ENCODE measurements at places on chromosomes 5 and 9.

DNA sequence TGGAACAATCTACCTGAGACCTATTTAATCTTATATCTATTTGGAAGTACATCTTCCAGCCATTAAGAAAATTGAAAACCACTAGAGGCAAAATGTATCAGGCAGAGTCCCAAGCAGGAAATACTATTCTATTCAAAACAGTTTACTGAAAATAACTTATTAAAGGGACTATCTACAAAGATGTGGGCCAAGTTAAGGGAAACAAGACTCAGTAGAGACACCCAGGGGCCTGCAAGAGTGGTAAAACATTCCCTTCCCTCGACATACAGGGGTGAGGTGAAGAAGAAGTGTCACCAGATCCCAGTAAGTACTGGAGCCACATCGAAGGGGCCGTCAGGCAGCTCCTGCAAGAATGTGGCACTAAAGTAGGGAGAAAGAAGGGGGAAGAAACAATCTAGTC lies 12.1 kb upstream of the NRG2 start:
- DNase-seq = no peak

DNA sequence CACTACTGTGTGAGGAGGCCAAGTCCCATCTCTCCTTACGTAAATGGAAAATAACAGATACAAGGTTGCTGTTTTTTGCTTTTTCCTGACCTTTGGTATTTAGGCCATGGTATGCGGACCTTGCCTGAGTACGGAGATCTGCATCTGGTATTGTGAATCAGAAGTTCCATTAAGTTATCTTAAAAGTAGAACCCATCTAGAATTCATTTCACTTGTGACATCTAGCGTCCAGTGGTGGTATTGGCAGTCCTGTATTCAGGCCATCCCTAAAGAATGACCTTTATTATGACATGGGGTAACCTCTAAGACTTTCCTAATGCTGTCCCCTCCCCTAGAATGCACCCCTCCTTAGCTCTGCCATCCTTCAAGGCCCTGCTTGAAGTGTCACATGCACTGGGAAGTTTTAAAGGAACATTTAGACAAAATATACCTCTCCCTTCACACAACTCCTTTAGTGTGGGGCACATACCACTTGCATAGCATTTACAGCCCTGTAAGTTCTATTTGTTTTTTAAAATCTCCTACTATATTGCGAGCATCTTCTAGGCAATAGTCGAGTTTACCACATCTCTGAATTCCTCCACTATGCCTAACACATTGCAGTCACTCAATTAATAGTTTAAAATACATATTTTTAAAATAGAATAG lies 1.9 kb upstream of the SPDL1 start:
- DNase-seq = peak; percentile 76

- DNase-seq = peak; percentile 80
Observed at GRCh38 chr9:127066851-127067136, 55.6 kb downstream of the ANGPTL2 start.

GRCh38 chr9:138038244-138038671 lies 160.7 kb downstream of the CACNA1B start:
- no peak for DNase-seq

- no peak for DNase-seq
Observed at GRCh38 chr9:35397216-35397698, 92.7 kb upstream of the RUSC2 start.

DNA sequence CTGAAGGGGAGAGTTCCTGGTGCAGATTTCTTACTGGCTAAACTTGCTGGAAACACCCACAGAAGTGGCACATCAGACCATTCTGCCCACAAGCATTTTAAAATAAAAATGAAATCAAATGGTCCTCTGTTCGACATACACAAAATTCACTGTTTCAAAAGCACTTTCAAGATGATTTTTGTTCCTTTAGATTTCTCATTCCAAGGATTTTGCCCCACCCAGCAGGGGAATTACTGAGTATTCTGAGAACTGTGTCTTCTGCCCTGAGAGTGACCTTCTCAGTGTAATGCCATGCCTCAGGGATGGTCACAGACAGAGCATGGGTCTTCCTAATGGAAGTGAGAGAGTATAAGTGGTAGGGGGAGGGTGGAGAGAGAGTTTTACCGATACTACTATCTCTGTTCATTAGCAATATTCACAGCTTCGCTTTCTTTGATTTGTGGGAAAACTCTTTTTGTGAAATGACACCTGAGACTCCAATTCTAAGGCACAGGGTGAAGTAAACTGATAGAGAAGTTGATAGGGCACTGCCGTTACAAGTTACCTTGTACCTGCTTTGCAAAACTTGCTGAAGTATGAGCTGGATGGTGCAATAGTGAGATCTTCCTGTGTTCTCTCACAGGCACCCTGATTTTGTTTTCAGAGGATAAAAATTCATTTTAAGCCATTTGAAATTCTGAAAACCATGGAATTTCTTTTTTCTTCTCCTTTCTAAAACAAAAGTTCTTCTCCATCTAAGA lies 95.8 kb upstream of the CD180 start:
- DNase-seq = no peak

DNA sequence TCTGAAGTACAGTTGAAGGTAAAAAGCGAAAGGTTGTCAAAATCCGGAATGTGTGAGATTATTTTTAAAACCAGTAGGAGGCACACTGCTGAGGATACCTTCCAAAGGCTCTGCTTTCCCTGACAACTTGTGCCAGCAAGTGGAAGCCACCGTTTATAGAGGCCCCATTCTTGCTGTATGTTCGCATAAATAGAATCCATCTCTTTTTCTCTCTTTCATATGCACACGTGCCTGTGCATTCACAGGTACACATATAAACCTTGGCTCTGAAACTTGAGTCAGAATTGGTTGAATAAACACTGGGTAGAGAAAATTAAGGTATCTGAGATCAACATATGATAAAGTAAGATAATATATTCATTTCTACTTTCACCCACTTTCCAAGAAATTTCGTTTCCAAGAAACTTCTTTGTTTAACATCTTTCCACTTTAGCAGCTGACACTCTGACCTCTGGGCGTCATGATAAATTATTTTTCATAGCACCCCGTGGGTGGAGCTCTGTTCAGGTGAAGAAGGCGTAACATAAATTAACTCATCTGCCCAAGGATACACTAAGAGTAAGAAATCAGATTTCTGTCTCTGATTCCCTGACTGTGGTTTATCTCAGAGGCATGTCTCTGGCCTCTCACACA lies 63.7 kb upstream of the RICTOR start:
- DNase-seq = peak; percentile 12

- no peak for DNase-seq
Observed at GRCh38 chr5:174852143-174852542, 127.8 kb downstream of the MSX2 start.

- DNase-seq = peak; percentile 88
Observed at GRCh38 chr9:36903541-36904435, 130.3 kb downstream of the PAX5 start.

DNA sequence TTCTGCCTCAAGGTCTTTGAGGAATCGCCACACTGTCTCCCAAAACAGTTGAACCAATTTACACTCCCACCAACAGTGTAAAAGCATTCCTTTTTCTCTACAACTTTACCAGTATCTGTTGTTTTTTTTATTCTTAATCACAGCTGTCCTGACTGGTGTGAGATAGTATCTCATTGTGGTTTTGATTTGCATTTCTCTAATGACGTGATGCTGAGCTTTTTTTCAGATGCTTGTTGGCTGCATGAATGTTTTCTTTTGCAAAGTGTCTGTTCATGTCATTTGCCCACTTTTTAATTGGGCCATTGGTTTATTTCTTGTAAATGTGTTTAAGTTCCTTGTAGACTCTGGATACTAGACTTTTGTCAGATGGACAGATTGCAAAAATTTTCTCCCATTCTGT lies 400.0 kb downstream of the DEPDC1B start:
- no peak for DNase-seq

- DNase-seq = peak; percentile 5
Observed at GRCh38 chr9:117414220-117414905, 494 bp downstream of the ASTN2 start.

DNA sequence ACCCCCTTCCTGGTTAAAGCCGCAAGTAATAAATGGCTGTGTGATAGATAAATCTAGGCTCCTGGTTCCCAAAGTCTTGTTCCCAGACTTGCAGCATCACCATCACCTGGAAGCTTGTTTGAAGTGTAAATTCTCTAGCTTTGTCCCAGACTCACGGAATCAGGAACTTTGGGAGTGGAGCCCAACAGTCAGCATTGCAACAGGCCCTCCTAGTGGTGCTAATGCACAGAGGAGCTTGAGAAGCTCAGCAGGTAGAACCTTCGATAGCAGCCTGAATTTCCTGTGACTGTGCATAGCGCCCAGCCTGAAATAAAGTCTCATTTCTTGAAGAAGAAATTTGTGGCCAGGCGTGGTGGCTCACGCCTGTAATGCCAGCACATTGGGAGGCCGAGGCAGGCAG lies 30.3 kb upstream of the MELK start:
- no peak for DNase-seq

- DNase-seq = peak; percentile 51
Observed at GRCh38 chr9:21294364-21294774, 10.7 kb downstream of the IFNA5 start.

GRCh38 chr5:76180814-76181805 lies 97.9 kb downstream of the SV2C start:
- DNase-seq = no peak

DNA sequence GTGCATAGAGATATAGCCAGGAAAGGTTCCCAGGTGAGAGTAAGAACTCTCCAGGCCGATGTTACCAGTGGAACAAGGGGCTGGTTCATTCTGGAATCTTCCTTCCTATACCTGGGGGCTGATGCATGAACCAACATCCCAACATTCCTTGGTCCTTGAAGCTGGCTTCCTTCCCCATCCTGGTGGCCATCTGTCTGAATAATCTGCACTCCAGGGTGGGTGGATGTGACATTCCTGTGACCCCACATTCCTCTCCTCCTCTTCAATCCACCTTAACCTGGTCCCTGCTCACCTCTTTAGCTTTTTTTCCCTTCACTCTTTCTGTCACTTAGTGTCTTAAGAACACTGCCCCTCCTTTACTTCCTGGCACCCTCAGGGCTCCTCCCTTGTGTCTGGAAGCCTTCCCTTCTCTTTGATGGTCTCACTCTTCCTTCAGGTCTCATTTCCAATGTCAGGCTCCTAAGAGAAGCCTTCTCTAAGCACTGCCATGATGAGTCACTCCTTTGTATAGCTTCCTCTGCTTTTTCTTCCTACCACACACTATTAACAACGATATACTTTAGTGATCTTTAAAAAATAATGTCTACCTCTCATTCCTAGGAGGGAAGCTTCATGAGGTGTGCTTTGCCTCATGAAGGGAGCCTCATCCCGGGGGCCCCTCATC lies 80.3 kb downstream of the BOD1 start:
- DNase-seq = peak; percentile 23

GRCh38 chr9:122070728-122071515 lies 22.2 kb downstream of the TTLL11 start:
- no peak for DNase-seq

DNA sequence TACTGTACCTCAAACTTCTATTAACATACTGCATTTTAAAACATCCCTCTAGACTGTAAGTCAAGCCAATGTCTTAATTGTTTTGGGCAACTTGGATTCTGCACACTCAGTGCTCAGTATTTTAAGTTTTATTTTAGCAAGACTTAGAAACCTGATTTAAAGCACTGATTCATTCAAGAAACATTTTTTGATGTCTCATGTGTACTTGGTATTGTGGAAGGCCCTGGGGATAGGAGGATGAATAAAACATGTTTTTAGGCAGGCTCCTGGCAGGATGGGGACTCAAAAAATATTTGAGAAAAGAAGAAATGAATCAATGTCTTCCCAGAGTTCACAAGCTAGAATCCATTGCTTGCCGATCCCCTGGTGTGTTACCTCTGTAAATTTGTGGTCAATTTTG lies 334.0 kb upstream of the PUM3 start:
- no peak for DNase-seq

- peak; percentile 38 for DNase-seq
Observed at GRCh38 chr9:33489066-33489465, 15.3 kb upstream of the NOL6 start.

- no peak for DNase-seq
Observed at GRCh38 chr9:18863791-18864190, 169.2 kb downstream of the SAXO1 start.

DNA sequence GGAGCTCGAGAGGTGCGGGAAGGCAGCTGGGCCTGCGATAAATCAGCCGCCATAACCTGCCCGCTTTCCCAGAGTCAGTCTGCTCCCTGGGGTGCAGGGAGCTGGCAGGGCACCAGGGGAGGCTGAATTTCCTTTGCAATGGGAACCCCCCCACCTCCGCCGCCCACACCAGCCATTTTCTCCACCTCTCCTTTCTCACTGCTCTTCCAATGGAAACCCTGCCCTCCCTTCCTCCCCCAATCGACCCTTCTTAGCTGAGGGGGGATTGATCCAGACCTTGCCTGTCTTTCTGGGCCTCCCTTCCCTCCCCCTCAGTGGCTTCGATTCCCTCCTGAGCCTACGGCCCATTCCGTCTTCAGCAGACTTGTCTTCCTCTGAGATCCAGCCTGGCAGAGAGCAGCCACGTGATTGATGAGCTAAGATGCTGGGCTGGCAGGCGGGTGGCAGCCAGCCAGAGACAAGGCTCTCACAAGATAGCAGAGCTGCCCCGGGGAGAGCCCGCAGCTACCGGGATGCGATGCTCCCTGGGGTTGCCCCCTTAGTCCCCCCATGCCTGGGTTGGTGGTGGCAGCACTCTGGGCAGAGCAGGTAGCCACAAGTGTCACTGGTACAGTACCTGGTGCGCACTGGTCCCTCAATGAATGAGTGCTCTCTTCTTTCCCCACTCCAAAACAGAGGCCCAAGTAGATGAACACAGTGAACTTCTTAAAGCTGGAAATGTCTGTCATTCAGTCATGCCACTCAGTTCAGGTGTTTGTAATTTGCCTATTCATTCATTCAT lies 53.7 kb upstream of the FABP6 start:
- DNase-seq = no peak

DNA sequence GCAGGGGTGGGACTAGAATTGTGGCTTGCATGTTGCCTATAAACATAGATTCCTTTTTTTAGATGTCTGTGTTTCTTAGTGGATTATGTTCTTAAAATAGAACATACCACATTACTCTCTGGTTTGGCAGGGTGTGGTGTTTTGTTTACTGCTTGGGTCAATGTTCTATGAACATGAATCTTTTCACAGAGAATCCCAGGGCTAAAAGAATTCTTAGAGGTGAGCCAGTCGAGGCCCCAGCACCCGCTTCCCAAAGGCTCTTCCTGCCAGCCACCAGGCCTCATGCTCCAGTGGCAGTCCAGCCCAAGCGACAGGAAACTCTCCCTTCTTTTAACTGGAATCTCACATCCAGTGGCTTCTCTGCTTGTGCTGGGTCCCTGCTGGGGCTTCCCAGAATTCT lies 126.6 kb downstream of the C9orf152 start:
- DNase-seq = peak; percentile 82

Measured in choroid plexus epithelial cell (primary cell).